ENCODE measurements at places on chromosomes 6 and 20.

GRCh38 chr6:40176152-40176551 is 241.9 kb upstream of the MOCS1 start:
- no peak for DNase-seq

GRCh38 chr6:37029249-37029971 is 24.0 kb downstream of the FGD2 start:
- DNase-seq, result peak; percentile 79

DNA sequence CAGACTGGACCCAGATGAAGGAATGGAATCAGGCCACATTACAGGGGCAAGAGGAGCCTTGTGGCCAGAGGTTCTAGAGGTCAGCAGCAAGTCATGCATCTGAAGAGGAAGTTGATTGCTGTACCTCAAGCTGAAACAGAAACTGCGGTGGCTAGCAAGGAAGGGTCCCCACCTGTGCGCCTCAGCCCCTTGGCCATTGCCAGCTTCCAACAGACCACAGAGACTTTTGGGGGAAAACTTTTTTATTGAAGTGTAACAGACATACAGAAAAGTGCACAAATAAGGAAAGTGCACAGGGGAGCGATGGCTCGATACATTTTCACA is 26.8 kb upstream of the SLC9A8 start:
- no peak for DNase-seq

- no peak for DNase-seq
Measured at GRCh38 chr20:58458342-58459057, 56.7 kb downstream of the APCDD1L start.

DNA sequence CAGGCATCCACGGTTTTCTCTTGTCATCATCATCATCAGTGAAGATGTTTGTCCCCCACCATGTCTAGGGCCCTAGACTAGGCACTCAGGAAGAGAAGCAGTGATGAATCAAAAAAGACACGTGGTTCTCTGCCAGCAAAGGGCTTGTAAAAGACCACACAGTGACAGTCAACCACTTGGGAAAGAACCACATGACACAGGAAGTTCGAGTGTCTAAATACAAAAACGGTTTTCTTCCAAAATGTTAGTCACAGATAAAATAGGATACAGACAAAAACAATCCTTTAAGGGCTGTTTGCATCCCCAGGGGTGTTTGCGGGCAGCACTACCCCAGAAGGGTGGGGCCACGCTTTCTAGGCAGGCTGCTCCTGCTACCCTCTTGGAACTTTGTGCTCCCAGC is 356.8 kb upstream of the AGPAT4 start:
- DNase-seq, result no peak

DNA sequence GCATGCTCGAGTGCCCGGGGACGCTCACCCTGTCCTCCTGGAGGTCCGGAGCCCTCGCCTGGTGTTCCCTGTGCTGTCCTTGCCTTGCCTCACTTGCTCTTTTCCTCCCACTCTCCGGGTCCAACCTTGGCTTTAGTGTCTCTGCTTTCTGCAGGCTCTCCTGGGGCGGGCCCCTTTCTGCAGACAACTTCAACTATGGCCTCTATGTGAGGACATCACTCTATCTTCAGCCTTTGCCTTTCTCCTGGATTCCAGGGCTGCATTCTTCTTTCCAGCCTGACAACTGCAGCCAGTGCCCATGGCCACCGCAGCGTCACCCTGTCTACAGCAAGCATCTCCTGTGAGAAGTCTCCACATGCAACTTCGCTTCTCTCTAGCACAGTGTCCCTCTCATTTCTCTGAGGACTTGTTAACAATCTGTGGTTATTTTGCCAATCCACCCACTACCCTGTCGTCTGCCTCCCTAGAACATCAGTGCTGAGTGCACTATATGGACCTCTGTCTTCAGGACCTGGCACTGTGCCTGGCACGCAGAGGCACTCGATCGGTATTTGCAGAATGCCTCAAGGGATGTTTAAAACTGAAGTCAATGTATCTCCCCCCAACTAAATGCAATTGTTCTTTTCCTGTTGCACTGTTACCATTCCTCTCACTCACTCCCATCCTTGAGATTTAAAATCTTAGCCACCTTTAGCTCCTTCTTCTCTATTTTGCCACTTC is 35.9 kb downstream of the FOXC1 start:
- DNase-seq, result no peak

- no peak for DNase-seq
Measured at GRCh38 chr6:43800746-43801494, 30.9 kb downstream of the VEGFA start.

Measured in right lobe of liver (tissue), 6 donors.